ENCODE measurements at places on chromosomes 3 and 15.

GRCh38 chr3:68256635-68257223, 602.3 kb upstream of the SUCLG2 start:
- peak; percentile 17 for DNase-seq

DNA sequence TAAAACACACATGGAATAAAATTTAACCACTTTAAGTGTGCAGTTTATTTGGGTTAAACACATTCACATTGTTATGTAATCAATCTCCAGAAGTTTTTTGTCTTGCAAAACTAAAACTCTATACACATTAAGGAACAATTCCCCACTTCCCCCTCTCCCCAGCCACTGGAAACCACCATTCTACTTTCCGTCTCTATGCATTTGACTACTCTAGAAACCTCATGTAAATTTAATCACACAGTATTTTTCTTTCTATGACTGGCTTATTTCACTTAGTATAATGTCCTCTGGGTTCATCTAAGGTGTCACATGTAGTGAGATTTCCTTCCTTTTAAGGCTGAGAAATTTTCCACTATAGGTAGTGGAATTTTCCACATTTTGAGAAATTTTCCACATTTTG, 568.7 kb upstream of the UBE2E2 start:
- DNase-seq = no peak

GRCh38 chr3:71582036-71582611, 1.4 kb downstream of the FOXP1 start:
- peak; percentile 44 for DNase-seq

- DNase-seq = no peak
These were observed 18.9 kb downstream of the VGLL4 start for GRCh38 chr3:11624704-11625375.

DNA sequence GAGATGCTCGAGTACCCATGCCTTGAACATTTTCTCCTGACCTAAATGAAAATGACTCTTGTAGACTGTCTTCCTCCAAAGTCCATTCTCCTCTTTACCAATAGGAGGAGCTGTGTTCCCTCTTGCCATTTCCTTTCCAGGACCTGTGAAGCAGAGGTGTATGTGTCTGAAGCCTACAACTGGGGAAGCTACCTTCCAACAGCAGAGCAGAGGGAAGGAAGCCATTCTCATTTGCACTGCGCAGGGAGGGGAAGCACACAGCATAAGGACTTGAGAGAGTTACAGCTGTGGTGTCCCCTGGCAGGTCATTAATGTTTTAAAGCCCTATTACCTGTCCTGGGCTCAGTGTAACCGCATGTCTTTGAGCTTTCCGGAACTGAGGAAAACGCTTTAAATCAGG, 38.7 kb downstream of the HSPBAP1 start:
- no peak for DNase-seq

GRCh38 chr3:70179111-70179510, 133.3 kb downstream of the MDFIC2 start:
- peak; percentile 4 for DNase-seq

GRCh38 chr3:187746442-187747281, 1.4 kb upstream of the BCL6 start:
- peak; percentile 50 for DNase-seq

DNA sequence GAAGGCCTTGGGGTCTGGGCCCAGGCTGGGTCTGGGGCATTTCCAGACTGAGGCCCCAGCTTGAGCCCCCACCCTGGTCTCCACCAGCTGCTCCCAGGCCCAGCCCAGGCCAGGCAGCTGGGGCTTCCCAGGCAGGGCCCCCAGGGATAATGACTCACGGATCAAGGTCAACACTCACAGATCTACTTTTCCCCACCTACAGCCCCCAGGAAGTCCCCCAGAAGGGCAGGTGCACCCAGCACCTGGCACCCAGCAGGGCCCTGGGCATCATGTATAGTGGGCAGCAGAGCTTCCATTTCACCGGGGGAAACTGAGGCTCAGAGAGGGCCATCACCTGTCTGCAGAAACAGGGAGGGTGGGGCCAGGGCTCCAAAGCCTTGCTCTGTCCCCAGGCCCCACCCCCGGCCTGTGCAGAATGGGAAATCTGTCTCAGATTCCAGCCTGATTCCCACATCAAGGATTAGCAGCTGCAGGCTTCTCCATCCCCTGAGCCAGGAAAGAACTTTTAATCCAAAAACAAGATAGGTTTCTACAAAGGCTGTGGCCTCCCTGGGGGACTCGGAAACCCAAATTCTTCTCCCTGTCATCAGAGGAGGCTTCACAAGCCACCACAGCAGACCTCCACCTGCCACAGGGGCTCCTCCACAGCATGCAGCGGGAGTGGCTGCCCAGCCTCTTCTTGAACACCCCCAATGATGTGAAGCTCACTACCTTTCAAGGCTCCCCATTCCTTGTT, 49.8 kb downstream of the IQSEC1 start:
- DNase-seq = no peak

- no peak for DNase-seq
These were observed 520.3 kb downstream of the EDEM1 start for GRCh38 chr3:5707794-5708193.
